ENCODE measurements at places on chromosomes 5 and 9.

DNA sequence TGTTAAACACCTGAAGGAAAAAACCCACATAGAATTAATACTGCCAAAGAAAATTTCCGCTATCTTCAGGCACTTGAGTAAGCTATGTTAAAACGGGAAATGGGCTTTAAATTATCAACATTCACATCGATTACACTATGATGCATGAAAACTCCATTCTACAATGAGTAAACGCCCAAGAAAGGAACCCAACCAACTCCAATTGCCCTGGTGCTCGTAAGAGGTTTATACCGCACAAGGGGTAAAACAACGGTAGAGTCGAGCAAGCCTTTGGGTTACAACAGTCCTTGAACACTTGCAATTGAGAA lies 1.0 kb downstream of the AGTPBP1 start:
- no peak for DNase-seq

- no peak for DNase-seq
Measured at GRCh38 chr9:102950346-102950745, 44.8 kb upstream of the CYLC2 start.

DNA sequence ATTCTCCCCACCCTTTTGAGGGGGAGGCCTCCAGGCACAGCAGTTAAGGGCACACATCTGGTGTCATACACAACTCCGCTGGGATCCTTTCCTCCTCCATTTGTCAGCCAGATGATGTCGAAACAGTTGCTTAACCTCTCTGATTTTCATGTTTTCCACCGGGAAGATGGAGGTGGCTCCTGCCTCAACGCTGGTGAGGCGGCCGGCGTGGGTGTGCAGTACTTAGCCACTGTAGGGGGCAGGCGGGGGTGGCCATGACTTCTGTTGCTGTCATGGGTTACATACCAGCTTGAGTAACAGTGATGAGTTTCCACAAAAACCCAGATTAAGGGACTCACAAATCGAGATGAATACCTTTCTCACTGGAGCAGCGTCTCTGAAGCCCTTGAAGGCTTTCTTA lies 63.1 kb upstream of the EPB41L4B start:
- DNase-seq: no peak

DNA sequence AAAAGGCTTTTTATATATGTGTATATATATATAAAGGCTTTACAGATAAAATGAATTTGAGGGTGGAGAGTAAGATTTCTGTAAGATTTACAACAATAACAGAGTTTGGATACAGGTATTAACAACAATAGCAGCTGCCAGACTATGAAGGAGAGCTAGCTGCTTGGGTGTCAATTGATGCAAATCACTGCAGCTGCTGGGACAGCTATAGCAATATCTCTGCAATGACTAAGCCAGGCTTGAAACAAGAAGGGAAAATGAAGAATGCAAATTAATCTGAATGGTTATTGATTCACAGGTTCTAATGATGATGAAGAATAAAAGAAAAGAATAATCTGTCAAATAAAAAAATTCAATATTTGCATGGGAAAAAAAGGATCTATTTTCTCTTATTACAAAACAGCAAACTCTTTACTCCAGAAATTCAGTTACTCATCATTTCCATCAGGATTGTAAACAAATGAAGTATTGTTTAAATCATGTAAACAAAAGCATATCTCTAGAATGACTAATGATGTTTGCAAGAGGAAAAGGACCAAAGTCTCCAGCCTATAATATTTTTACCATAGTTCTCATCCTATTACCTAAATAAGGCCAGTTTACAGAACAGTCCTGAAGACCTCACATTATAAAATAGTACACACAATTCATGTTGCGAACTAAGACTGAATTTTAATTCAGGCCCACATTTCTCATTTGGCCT lies 219.0 kb downstream of the HTR1A start:
- DNase-seq: no peak

GRCh38 chr9:78601957-78602565 lies 305.1 kb downstream of the PSAT1 start:
- DNase-seq: peak; percentile 62

- DNase-seq: no peak
Measured at GRCh38 chr9:17863213-17863883, 284.5 kb downstream of the SH3GL2 start.

- no peak for DNase-seq
Measured at GRCh38 chr5:43268188-43268820, 44.9 kb downstream of the HMGCS1 start.

- no peak for DNase-seq
Measured at GRCh38 chr5:132072528-132072927, 1.1 kb upstream of the CSF2 start.

DNA sequence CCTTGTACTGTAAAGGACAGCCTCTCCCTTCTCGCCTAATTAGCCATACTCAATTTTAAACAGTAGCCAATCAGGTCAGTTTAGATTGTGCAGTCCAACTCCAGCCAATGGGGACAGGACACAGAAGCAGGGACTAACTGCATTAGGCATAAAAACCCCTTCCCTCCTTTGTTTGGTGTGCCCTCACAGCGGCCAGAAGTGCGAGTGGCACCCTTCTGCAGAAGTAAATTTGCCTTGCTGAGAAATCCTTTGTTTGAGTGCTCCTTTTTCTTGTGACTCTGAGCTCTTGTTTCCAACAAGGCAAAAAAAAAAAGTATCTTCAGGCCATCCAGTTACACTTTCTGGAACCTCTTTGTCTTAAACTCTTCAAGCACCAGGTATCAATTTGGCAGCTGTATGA lies 97.4 kb downstream of the FAM114A2 start:
- DNase-seq: no peak

DNA sequence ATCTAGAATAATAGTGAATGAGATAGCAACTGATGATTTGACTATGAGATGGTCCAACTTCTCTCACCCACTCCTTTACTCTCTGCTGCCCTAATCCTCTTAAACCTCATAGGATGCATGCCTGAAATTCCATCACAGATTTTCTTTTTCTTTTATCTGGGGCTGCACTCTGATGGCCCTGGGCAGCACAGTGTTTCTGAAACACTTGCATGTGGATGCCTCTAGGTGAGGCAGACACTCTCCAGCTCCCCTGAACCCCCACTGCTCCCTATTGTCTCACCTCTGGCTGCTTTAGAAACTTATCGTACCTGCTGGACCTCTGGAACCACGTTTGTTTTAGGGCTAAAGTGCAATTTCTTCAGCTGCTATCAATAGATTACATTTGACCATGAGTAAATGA lies 67.5 kb downstream of the HTR4 start:
- no peak for DNase-seq

All from inflammatory macrophage (primary cell).